ENCODE measurements at places on chromosomes 7 and 10. TPM values are rescaled to one million over a fixed set of nuclear protein-coding genes. Genes with fewer than 3 reads are reported as not detected.

NUTM2B gene
- 3.1 TPM for polyA plus RNA-seq

CYP3A5 gene
- 1.00 TPM for polyA plus RNA-seq

ERVW-1 gene
- 0.74 TPM for polyA plus RNA-seq

LRRC17 gene
- 79.7 TPM for polyA plus RNA-seq

CFAP58 gene
- polyA plus RNA-seq, result 0.47 TPM

SPDYE2B gene
- polyA plus RNA-seq, result 0.58 TPM

AKR1C4 gene
- polyA plus RNA-seq, result not detected

NPSR1 gene
- polyA plus RNA-seq, result not detected

FAM131B gene
- 2.6 TPM for polyA plus RNA-seq

PRTFDC1 gene
- 48.3 TPM for polyA plus RNA-seq

NUDT13 gene
- 5.2 TPM for polyA plus RNA-seq

MLXIPL gene
- 1.5 TPM for polyA plus RNA-seq

PIK3CG gene
- 3.5 TPM for polyA plus RNA-seq

HOXA3 gene
- 23.7 TPM for polyA plus RNA-seq

HMX2 gene
- polyA plus RNA-seq, result 1.4 TPM

CH25H gene
- 0.13 TPM for polyA plus RNA-seq

ACTL6B gene
- polyA plus RNA-seq, result not detected
